Suppressor macrophage treated with lipopolysaccharide for 1 hour (primary cell): ENCODE measurements at places on chromosomes 16 and 17.

GRCh38 chr17:21250854-21251253 lies 2.4 kb downstream of the NATD1 start:
- DNase-seq: no peak

DNA sequence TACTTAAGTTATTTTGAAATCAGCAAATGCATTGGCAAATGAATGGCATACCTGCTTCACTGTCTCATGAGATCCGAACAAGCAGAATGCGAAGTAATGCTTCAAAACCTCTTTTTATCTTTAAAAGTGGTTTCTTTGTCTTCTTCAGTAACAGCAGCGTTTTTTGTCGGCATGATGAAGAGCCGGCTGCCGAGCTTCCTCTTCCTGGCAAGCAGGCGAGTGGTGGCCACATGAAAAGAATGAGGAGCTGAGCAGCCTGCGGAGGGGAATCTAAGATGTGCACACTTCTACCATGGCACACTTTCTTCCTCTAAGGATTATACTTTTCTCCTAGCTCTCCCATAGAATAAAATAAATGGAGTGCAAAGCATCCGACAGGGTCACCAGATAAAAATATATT lies 42.4 kb upstream of the AKTIP start:
- DNase-seq: no peak

GRCh38 chr16:51133688-51134087 lies 17.4 kb downstream of the SALL1 start:
- DNase-seq: no peak

DNA sequence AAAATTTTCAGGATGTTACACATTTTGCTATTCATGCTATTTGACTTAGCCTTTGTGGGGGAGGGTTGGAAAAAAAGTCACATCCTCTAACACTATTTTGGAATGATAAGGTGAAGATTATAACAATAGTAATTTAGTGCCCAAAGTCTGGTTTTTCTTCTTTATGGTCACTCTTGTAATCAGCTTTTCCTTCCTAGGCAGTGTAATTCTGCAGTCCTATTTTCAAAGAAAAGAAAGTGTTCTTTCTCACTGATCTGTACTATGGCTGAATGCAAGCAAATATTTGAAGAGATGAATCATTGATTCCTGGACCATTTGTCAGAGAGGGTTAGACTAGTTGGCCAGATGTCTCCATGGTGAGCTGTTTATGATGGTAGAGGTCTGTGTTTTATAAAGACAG lies 8.4 kb downstream of the RSPRY1 start:
- no peak for DNase-seq

- peak; percentile 85 for DNase-seq
Observed at GRCh38 chr17:57541472-57542394, 203.4 kb downstream of the CCDC182 start.

- DNase-seq: peak; percentile 44
Observed at GRCh38 chr17:37483311-37484039, 6.2 kb upstream of the DUSP14 start.

DNA sequence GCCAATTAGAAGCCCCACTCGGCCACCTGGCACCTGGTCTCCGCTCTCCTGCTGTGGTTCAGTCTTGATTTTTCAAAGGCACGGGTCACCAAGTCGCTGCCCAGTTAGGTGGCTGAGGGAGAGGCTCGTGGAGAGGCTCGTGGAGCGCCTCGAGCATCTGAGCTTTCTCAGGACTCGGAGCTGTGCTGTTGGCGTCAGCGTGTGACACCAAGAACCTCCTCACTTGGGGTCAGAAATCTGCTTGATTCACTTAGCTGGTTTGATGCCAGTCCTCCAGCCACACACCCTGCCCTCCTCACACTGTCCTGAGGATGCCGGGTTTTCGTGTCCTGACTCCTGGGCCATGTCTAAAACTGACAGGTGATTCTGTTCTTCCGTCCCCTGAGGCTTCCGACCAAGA lies 82.6 kb downstream of the SOCS1 start:
- no peak for DNase-seq
